ENCODE measurements at places on chromosomes 2 and 18.

DNA sequence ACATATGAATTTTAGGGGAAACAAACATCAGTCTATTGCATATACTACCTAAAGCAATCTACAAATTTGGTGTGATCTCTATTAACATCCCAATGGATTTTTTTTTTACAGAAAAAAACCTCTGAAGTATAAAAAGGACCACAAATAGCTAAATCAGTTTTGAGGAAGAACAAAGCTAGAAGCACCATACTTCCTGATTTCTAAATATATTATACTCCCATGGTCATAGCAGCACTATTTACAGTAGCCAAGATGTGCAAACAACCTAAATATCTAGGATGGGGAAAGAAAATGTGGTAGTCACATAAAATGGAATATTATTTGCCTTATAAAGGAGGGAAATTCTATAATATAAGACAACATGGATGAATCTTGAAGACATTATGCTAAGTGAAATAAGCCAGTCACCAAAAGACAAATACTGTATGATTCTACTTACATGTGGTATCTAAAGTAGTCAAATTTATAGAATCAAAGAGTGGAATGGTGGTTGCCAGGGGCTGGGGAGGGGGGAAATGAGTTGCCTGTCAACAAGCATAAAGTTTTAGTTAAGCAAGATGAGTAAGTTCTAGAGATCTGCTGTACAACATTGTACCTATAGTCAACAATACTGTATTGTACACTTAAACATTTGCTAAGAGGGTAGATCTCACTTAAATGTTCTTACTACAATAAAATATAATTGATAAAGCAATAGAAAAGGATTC is 17.6 kb upstream of the CASP8 start:
- no peak for DNase-seq

- no peak for DNase-seq
Measured at GRCh38 chr18:77220726-77221125, 28.9 kb upstream of the GALR1 start.

DNA sequence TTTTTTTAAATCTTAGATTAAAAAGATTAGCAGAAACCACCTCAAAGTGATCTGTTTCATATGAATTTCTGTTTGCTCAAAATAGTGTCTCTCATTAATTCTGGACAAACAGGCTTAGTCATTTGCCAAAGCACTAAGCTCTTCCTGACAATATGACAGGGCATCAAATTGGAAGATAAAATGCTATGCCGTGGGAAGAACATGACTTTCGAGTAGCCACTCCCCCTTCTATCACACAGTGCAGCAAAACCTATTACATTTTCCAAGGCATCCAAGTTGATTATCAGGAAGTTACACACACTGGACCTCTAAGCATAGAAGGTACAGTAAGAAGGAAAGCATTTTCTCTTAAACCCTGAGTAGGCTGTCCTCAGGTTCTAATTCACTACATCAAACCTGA is 89.5 kb downstream of the STK39 start:
- no peak for DNase-seq

GRCh38 chr2:154608438-154608837 is 90.1 kb upstream of the KCNJ3 start:
- DNase-seq = no peak

- no peak for DNase-seq
Measured at GRCh38 chr2:143205106-143205764, 76.0 kb downstream of the ARHGAP15 start.

All from activated naive CD4-positive, alpha-beta T cell (primary cell).